ENCODE measurements at places on chromosomes 2 and 18.

DNA sequence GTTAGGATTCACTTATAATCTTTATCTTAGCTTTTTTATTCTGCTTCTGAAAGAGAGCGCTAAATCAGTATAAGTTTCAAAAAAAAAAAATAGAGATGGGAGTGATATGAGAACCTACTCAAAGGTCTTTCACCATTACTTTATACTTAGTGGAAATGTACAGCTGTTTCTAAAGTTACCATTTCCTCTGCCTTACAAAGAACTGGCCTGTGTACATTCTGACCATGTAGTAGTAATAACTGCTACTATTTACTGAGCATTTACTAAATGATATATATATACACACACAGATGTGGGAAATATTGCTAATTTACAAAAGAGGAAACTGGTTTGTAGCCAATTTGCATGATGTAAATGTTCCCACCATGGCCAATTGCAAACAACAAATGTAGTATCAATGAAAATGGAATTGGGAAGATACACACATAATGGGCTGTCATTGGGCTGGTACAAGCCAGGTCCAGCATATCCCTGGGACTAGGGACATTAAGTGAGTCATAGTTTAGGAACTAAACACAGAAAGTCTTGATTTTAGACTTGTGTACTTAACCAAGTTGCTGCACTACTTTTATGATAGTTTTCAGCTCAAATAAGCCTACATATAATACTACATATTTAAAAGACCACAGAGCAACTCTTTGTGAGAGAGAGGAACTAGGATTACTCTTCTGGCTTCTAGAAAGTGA, 67.1 kb downstream of the DYNC1I2 start:
- no peak for DNase-seq

GRCh38 chr2:120715353-120715752, 20.3 kb upstream of the GLI2 start:
- DNase-seq = no peak

- DNase-seq = no peak
Observed at GRCh38 chr2:162480067-162480466, 136.1 kb downstream of the GCA start.

- DNase-seq = no peak
Observed at GRCh38 chr18:49843778-49844625, 30.7 kb upstream of the ACAA2 start.

- no peak for DNase-seq
Observed at GRCh38 chr18:55319459-55320193, 268.4 kb downstream of the TCF4 start.

DNA sequence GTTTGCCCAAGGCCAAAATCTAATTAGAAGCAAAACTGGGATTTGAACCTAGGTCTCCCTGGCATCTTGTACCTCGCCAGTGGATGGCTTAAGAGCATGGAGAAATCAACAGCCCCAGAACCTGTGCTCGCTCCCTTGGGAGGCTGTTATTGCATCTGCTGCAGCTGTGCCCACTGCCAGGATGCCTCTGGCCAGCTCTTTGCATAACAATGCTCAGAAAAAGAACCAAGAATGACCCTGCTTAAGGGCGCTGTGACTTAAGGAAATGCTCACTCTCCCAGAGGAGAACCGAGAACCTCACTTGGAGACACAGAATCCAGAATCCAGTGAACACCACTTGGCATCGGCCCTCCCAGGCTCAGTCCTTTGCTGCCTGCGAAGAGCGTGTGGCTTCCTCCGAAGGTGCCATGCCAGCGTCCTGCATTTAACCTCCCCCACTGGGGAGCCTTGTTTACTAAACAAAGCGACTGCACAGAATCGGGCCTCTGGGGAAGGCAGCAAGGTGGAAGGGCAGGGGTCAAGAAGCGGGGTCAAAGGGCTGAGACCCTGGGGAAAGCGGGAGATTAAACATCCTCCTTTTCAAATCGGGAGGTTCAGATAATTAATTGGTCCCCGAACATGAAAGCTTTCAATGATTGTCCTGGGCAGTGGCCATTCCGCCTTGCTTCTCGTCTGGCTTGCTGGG, 71.0 kb upstream of the BOD1L2 start:
- DNase-seq = no peak

DNA sequence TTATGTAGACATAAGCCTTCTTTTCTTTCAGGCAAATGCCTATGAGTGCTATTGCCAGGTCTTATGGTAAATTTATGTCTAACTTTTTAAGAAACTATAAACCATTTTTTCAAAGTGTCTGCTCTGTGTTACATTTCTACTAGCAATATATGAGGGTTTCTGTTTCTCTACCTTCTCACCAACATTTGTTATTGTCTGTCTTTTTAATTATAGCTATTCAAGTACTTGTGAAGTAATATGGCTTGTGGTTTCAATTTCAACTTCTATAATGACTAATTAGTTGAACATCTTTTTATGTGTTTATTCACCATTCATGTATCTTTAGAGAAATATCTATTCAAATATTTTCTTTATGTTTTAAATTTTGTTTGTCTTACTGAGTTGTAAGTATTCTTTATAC, 213.1 kb upstream of the MC4R start:
- DNase-seq = no peak

GRCh38 chr2:26786207-26787028, 562 bp downstream of the CENPA start:
- no peak for DNase-seq

DNA sequence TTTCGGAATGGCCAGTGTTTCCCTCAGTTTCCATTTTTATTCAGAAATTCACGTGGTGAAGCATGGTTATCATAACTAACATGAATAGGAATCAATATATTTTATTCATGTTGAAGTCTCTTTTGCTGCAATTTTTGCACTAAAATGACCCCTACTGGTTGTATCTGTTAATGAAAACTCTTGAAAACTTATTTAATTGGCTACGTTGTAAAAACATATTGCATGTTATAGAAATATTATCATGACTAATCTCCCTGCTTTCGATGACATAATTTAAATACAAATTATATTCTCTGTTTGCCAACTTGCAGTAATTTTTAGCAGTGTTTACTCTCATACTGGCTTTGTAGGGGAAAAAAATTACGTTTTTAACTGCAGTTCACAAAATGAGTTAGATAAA, 3.5 kb downstream of the CRIM1 start:
- DNase-seq = no peak

Data from heart left ventricle (tissue), 16 donors.